ENCODE measurements at places on chromosomes 11 and 22.

- ATAC-seq: no peak
- no peaks in the 10 kb centered on the region for H3K36me3 ChIP-seq
- no peak overlapping the region for H3K4me3 ChIP-seq
These were observed 106.8 kb downstream of the DCDC1 start for GRCh38 chr11:31262761-31263160.

DNA sequence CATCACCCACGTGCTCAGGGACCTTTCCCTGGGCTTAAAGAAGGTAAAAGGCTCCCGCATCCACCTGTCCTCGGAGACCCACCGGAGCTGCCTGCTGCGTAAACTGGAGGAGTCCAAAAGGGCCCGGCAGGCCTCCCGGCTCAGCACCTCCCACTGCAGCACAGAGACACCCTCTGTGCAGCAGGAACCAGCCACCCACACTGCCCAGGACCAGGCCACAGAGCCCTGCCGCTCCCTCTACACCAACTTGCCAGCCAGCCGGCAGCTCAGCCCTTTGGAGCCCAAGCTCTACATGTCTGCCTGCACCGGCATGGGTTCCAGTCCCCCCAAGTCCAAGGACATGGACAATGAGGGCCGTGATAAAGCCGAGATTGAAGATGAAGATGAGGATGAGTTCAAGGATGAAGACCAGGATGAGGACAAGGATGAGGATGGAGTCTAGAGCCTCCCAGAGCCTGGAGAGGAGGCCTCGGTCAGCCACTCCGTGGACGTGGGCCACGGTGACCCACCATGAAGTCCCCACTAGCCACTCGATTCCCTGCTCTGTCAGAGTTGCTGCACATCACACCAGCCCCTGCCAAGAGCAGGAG, 4.2 kb downstream of the CCDC116 start:
- H3K36me3 ChIP-seq: no peaks in the 10 kb centered on the region
- ATAC-seq: no peak
- H3K4me1 ChIP-seq: no peaks in the 10 kb centered on the region
- H3K4me3 ChIP-seq: no peak overlapping the region
- no peaks in the 10 kb centered on the region for H3K27me3 ChIP-seq
- H3K27ac ChIP-seq: no peak overlapping the region

- H3K27ac ChIP-seq: no peak overlapping the region
- H3K4me3 ChIP-seq: no peak overlapping the region
- no peaks in the 10 kb centered on the region for H3K27me3 ChIP-seq
- no peak for ATAC-seq
- peaks cover 71% of the 10 kb centered on the region for H3K4me1 ChIP-seq
- no peaks in the 10 kb centered on the region for H3K36me3 ChIP-seq
These were observed 48.9 kb upstream of the CDON start for GRCh38 chr11:126111458-126112116.

GRCh38 chr11:1111545-1112212, 37.0 kb downstream of the MUC2 start:
- no peak overlapping the region for H3K27ac ChIP-seq
- H3K4me1 ChIP-seq: no peaks in the 10 kb centered on the region
- ATAC-seq: no peak
- H3K27me3 ChIP-seq: peaks cover 69% of the 10 kb centered on the region
- no peak overlapping the region for H3K4me3 ChIP-seq

GRCh38 chr11:29293825-29294224, 723.0 kb downstream of the KCNA4 start:
- H3K27ac ChIP-seq: no peak overlapping the region
- no peak overlapping the region for H3K4me3 ChIP-seq
- H3K36me3 ChIP-seq: no peaks in the 10 kb centered on the region

DNA sequence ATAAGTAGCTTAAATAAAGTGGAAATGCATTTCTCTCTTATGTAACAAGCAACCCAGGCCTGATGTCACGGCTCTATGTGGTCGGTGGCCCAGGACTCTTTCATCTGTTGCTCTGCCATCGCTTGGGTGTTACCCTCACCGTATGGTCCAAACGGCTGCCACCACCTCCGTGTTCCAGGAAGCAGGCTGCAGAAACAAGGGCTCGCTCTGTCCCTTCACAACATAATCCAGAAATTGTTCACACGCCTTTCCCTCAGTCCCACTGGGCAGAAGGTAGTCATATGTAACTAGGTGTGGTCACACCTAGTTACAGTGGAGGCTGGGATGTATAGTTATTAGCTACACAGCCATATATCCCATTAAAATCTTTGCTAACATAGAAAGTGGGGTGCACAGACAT, 421.0 kb downstream of the SOX6 start:
- H3K4me3 ChIP-seq: no peak overlapping the region
- ATAC-seq: no peak
- no peak overlapping the region for H3K27ac ChIP-seq
- no peaks in the 10 kb centered on the region for H3K36me3 ChIP-seq

Data from gastroesophageal sphincter (tissue), 4 donors.